Right hindlimb (tissue), 1 donor: ENCODE measurements at places on chromosomes 3 and 15.
A peak's percentile ranks its signal among the peaks of the same experiment; 100 is the strongest.

DNA sequence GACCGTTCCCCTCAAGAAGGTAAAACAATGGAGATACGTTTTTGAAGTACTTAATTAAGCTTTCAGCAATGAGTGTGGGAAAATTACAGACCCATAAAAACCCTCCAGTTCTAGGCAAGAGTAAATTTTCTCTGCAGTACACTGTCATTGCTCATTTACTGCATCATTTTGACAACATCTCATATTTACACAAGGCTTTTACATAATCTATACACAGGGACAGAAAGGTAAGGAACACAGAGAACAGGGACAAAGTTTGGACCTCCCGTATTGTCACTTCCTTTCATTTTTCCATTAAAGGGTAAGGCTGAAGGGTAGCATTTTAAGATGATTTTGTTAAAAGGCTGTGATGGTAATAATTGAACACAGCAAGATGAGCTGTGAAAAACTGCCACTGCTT, 7.4 kb upstream of the HGD start:
- no peak for DNase-seq

- DNase-seq: no peak
Observed at GRCh38 chr3:129228891-129229585, 20.4 kb upstream of the COPG1 start.

DNA sequence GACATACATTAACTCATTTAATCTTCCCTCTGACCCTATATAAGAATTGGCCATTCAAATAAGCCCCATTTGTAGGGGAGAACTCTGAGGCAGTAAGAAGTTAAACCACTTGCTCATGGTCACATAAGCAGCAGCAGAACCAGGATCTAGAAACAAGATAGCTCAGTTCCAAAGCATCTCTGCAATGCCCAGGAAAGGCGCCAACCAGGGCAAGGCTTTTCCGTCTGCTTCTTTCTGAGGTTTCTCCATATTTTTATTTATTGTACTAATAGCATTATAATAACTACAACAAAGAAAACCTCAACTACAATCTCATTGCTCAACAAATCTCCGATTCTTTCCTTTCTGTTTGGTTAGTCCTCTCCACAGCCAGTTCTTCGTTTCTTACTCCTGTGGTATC, 4.3 kb upstream of the UBE2E2 start:
- DNase-seq: no peak

DNA sequence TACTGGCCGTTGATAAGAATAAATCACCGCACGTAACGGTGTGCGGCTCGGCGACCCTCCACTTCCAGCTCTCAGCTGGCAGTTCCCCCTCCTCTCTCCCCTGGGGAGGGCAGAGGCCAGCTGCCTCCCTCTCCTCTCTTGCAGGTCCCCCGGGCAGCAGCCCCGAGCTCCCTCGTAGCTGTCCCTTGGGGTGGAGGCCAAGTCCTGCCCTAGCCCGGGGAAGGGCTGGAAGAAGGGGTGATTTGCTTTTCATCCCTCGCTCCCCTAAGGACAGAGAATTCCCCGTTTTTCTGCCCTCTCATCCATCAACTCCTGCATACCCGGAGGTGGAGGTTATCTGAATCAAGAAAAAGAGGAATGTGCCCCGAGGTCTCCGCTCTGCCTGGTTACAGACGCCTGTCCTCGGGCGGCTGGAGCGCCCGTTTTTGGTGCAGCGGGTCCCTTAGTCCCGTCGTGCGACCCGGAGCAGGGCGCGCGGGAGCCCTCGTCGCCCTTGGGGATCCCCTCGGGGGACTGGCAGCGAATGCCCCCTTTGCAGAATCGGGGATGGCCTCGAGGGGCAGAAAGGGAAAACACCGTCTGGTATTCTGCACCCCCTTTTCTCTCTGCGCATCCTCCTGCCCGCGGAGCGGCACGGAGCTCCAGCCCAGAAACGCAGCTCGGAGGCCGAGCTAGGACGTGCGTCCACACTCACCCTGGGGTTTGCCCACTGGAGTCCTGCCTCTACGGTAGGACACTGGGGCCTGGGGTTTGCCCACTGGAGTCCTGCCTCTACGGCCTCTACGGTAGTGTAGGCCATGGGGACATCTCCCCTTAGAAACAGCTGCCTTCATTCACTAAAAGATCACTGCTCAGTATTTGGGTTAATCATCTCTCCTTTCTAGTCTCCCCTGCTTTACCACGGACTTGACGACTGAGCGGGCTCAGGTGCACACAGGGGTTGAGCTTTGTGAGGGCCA, 2.2 kb downstream of the PTPRG start:
- peak; percentile 49 for DNase-seq

- DNase-seq: no peak
Observed at GRCh38 chr3:87270908-87271700, 5.3 kb downstream of the POU1F1 start.

DNA sequence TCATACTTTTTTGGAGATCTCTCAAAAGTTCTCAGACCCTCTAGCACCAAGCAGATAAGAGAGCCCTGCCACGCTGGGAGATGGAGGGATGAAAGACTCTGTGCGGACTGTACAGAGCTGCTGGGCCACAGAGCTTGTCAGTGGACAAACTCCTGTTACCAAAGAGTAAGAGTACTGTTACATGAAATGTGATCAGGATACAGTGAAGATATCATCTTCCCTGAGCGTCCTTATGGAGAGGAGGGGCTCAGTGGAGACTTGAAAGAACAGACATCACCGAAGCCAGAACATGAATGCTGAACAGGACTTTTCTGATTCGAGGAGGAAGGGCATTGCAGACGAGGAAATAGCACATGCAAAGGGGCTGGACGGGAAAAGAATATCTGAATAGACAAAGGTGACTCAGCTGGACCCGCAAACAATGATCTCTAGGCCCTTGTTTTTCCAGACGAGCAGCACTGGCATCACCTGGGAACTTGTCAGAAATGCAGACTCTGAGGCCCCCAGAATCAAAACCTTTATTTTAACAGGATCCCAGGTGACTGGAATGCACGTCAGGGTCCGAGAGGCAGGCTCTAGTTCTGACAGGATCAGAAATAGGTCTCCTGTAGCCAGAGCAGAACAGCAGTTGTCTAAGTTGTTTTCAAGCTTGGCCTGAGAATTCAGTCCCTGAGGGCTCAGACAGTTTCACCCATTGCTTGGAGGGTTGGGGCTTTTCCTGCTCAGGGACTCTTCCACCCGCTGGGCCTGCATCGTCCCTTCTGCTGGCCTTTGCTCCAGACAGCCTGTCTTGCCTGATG, 277.9 kb downstream of the RPLP1 start:
- DNase-seq: no peak

- no peak for DNase-seq
Observed at GRCh38 chr3:141368925-141369794, 856 bp downstream of the ZBTB38 start.

DNA sequence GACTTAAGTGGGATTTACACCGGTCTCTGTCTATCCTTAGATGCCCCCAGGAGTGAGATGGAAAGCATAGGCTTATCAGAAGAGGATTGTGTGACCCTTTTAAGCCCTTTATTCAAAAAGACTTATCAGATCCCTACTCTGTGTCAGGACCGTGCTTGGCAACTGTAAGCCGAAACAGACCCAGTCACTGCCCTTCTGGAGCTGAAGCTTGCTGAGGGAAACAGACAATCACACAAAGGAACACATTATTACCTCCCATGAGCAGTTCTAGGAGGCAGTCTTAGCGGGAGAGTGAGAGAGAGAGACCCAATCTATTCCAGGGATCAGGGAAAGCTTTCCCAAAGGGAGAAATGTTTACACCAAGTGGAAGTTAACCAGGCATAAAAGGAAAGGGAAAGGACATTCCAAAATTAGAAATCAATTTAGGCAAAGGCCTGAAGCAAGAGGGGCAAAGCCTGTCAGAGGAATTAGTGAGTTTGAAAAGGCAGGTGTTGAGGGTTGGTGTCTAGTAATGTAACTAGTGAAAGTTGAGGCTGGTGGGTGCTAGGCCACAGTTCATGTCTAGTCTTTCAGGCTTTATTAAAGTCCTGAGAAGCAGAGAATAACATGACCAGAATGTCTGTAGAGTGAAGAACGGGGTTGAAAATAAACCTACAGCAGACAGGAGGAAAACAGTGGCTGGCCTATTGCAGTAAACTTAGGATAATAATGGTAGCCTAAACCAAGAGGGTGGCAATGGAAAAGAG, 86.7 kb downstream of the THBS1 start:
- DNase-seq: no peak

DNA sequence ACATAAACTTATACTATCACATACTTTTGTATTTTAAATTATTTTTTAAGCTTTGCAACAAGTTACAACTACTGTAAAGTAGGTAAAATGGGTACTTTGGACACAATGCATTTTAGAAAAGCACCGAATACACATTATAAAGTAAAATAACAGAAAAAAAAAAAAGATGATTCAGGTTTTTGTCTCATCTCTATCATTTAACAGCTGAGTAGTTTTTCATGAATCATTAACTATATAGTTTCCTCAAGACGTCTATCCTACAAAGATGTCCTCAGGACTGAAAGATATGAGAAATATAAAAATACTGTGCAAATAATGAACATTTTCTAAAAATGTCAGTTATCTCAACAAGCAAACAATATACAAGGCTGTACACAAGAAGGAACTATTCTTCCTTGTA, 46.9 kb downstream of the ANKRD28 start:
- no peak for DNase-seq

DNA sequence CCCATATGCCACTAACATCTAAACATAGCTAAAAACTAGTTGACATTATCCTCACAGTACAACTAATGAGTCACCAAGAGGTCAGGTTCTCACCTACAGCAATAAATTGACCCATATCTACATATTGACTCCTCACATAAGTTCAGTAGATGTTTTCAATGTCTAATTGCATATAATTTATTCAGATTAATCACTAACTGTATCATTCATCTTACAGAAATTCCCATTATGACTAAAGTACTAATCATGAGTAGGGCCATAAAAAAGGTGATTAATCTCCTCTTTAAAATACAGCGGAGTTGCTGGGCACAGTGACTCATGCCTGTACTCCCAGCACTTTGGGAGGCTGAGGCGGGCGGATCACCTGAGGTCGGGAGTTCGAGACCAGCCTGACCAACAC, 82.4 kb upstream of the ST3GAL6 start:
- no peak for DNase-seq

DNA sequence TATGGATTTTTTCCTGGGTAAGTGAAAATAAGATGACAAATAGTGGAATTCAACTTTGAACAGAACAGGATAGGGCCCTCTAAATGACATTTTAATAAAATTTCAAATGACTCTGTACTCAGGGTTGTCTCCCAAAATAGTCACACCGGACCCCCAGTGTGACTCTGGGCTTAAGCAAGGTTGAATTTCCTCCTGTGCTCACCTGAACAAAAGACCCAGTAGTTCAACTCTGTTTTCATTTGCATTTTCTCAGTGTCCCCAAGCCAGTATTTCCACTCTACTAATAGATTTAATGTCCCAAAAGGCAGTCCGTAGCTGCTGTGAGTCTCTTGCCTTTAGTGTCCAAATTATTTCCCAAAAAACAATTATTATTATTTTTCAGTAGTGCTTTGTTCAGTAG, 296.6 kb downstream of the PLOD2 start:
- DNase-seq: no peak

- DNase-seq: no peak
Observed at GRCh38 chr3:150377601-150378300, 30.3 kb upstream of the TSC22D2 start.

DNA sequence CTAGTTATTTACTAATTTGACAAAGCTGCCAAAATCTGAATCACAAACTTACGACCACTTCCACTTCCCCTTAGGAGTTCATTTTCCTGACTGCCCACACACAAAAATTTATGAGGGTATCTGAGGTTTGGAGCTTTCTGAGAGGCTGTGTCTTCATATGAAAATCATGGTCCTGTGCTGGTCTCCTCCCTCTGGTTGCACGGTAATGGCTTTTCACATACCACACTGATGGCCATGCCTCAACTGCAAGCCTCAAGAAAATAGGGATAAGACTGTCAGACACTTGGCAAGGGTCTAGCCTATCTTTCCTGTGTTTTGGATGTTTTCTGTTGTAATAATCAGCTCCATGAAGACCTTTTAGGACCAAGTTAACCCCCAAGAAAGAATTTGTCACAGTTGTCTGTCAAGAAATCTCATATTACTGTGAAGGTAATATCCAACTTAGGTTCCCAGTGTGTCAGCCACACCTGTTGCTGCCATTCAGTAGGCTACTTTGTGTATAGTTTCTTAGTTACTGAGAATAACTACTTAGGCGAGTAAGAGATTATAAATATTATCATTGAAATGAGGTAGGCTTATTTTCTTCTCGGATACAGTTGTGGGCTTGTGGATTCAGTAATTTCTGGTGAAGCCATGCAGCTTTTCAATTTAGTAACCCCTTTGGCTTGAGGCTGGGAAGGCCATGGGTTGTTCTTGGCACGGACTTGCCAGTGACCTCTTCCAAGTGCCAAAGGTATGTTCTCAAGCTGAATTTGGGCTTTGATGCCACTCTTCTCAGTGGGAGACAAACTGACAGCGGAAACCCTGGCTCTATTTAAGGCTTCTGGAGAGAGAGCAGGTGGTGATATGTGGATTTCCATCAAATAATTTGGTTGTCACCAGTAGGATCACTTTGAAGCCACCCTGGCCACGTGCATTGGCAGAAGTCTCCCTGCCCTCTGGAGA, 101.1 kb downstream of the RYR3 start:
- DNase-seq: no peak

GRCh38 chr3:122890077-122890719, 95.3 kb downstream of the SLC49A4 start:
- peak; percentile 90 for DNase-seq

DNA sequence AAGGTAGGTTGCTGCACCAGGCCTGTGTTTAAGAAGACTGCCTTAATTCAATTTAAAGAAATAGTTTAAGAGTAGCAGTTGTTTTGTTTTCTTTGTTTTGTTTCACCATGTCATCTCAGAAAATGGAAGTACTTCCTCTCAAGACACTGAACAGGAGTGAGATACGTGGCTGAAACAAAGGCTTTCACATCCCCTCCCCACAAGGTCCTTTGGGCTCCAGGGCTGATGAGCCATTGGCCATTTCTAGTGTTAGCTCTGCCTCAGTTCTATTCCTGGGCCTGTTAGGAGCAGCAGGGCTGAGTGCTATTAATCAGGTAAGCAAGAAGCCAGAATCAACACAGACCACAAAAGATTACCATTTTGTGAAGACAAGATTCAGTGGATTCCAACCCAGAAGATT, 132.8 kb downstream of the KCNAB1 start:
- DNase-seq: no peak

GRCh38 chr3:124202754-124203153, 210.8 kb upstream of the ROPN1 start:
- DNase-seq: peak; percentile 62

GRCh38 chr15:75049392-75049791, 26.0 kb downstream of the PPCDC start:
- peak; percentile 58 for DNase-seq
